Stimulated activated CD4-positive, alpha-beta T cell treated with anti-CD3 and anti-CD28 coated beads, Interleukin-12 subunit alpha, Interleukin-12 subunit beta, amount 100 ng/mL, for 24 hours (primary cell): ENCODE measurements at places on chromosomes 7 and 10.

- DNase-seq: no peak
Observed at GRCh38 chr7:28018446-28018845, 162.1 kb downstream of the JAZF1 start.

DNA sequence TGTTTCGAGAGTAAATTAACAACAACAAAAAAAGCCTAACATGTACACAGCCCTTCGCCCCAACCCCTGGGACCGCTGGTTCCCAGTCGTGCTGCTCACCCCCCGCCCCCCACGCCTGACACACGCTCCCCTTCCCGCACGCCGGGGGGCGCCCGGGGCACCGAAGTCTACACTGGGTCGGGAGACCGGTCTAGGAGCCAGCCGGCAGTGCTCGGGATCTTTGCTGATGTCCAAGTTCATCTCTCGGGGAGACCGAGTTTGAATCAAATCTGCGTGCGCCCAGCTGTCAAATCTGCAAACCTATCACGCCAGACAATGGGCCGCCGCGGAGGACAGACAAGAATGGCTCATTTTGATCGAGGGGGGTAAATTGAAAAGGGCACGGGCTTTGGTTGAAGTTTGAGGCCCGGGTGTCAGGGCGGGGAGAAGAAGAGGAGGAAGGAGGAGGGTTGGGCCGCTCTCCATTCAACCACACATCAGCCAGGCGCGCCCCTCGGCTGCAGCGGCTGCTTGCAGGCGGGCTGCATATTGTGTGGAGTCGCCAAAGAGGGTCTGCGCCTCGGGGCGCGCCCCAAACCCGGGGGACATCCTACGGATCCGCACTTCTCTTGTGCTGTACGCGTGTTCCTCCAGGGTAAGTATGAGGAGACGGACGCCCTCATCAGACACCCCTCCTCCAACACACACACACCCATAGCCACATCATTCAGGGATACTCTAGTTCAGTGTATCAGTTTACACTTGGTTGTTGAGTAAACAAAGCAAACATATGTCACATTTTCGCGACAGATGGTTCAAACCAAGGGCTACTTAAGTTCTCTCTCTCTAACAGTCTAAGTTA lies 1.3 kb upstream of the GFRA1 start:
- DNase-seq: no peak

DNA sequence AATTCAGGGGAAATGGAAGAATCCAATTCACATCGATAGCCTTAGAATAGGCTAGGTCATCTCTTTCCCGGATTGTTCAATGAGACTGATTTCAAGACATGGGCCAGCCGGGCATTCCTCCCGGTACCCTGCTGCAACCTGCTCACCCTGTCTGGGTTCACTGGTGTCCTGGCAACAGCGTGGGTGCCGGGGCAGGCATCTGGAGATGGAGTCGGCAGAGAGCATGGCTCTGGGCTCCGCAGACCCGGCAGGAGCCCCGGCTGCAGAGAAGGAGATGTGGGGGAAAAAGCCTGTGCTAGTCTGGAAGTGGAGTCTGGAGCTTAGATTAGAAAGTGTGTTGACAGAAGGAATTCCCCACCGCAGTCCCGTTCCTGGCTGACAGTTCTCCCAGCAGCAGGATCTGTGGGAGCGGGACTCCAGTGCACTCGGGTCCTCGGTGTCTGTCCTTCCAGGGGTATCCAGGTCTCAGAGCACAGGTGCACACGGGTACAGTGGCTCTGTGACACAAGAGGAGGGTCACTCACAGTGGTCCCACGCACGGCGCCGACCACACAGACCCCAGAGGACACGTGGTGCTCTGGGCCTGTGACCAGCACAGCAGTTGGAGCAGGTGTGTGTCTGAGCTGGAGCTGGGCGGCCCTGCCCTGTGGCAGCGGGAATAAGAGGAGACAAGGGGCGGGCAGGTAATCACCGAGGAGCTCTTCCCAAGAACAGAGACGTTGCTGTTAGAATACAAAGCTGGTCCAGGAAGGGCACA lies 65.7 kb upstream of the PITRM1 start:
- DNase-seq: no peak

- no peak for DNase-seq
Observed at GRCh38 chr7:90242369-90243168, 2.4 kb upstream of the CFAP69 start.

DNA sequence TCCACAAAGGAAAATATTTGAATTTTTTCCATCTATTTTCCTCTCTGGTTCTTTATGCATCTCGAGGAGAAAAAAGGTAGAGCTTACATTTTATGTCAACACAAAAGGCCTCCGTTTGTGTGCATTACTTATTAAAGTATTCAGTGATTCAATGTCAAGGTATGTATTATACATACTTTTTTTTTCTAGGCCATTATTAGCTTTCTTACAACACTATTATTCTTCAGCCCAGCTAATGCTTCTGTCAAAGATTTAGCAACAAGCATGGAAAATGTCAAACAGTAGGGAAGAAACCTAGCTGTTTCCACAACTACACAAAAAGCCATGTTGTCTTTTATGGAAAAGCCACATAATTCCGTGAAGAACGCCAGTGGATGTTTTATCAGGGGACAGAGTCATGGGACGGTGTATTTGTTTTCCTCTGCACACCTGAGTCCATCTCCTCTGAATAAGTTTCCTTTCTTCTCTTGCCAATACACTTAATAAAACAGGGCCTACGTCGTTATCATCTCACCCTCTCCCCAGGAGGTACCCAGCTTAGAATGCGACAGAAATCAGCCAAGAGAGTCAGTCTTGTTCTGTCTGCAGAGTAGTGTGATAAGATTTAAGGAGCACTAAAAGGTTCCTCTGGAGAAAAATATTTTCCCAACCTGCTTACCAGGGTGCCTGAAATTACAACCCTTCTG lies 209.7 kb upstream of the AUTS2 start:
- no peak for DNase-seq

GRCh38 chr10:58508316-58508715 lies 4.4 kb upstream of the BICC1 start:
- DNase-seq: no peak

- no peak for DNase-seq
Observed at GRCh38 chr7:105149827-105150226, 135.8 kb downstream of the KMT2E start.

DNA sequence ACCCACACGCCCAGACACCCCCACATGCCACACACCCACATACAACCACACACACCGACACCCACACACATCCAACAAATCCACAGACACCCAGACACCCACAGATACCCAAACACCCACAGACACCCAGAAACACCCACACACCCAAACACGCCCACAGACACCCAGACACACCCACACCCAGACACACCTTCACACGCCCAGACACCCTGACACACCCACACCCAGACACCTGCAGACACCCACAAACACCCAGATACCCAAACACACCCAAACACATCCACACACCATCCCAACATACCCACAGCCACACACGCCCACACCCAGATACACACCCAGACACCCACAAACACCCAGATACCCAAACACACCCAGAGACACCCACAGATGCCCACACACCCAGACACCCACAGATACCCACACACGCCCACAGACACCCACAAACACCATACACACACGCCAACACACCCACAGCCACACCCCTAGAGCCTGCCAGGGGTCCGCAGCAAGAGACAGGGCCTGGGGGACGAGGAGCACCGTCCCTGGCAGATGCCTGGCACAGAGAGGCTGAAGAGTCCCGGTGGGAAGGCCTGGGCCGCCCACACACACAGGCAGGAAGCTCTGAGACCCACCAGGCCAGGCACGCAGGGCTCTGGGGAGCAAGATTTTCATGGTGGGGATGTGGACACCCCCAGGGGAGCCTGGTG lies 28.5 kb downstream of the CYP2W1 start:
- no peak for DNase-seq

GRCh38 chr7:101857358-101857811 lies 40.0 kb downstream of the CUX1 start:
- DNase-seq: no peak

DNA sequence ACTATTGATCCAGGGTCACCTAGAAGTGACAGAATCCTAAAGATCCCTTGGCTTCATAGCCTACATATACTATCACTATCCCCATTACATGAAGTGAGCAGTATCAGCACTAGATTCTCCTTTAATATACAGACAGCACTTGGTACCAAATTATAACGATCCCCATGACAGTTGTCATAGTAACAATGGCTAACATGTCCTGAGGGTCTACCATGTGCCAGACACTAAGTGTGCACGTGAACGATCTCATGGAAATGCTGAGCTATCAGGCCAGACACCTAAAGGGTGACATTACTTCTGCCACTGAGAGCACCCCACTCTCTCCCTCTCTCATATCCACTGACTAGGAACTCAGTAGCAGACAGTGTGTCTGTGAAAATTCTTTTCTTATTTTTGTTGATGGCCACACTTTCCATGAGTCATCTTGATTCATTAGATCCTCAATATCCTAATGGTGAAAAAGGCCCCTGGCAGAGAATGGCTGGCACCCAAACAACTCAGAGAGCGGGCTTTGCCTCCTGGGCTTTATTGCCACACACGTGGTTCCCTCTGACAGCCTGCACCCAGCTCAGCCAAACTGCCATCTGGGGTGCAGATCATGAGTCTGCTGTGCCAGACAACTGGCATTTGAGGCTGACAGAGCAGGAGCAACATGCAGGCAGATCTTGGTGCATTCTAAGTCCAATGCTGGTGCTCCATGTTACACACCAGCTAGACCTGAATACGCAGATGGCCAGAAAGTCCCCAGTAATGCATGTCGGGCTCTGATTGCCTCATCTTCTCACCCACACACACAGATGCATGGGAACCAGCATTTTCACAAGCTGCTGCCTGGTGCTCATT lies 176.3 kb downstream of the DGKI start:
- DNase-seq: no peak

- DNase-seq: no peak
Observed at GRCh38 chr7:101015626-101016025, 4.3 kb upstream of the MUC17 start.

DNA sequence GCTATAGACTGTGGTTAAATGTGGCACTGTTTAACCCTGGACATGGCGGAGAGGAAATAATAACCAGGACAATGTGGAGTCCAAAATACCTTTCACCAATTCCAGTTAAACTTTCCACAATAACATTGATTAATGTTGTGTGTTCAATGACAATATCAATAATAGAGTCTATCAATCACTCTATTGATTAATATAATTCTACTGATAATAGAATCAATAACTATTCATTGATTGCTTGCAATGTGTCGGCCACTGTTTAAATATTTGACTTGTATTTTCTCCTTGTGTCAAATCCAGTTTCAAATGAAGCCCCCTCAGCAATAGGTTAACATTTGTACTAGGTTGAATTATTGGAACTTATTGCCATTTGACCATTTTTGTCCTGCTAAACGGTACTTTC lies 187.0 kb downstream of the PTPN20 start:
- DNase-seq: no peak

DNA sequence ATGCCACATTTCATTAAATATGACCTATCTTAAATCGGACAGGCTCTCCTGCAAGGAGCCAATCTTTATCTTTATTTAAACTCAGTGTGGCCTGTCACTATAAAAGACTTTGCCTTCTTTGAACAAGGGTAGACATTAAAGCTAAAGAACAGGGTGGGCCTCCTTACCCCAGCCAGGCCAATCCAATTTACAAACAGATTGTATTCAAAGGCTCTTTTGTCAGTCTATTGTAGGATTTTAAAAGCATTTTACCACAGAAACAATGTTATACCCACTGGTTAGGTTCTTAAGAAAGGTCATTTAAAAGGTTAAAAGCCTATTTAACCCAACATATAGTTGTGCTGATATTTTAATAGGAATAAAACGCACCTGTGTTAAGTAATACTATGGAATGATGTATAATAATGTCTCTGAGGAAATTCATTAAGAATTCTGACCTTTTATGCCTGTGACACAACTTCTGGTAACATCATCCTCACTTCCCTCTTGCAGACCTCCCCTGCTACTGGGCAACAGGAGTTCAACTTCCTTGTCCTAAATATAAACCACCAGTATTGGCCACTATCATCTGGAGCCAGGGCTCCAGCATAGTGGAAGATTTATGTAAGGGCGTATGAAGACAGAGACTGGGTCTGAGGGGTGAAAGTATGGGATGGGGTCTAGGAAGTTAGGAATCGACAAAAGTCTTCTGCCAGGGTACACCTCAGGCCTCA lies 32.5 kb downstream of the MTERF1 start:
- no peak for DNase-seq

GRCh38 chr7:136030330-136030729 lies 53.2 kb upstream of the MTPN start:
- no peak for DNase-seq

GRCh38 chr10:83592337-83592935 lies 546.9 kb upstream of the GHITM start:
- no peak for DNase-seq

GRCh38 chr7:141265668-141266067 lies 191.8 kb downstream of the TMEM178B start:
- no peak for DNase-seq

GRCh38 chr10:51034769-51035168 lies 39.5 kb upstream of the PRKG1 start:
- DNase-seq: no peak

DNA sequence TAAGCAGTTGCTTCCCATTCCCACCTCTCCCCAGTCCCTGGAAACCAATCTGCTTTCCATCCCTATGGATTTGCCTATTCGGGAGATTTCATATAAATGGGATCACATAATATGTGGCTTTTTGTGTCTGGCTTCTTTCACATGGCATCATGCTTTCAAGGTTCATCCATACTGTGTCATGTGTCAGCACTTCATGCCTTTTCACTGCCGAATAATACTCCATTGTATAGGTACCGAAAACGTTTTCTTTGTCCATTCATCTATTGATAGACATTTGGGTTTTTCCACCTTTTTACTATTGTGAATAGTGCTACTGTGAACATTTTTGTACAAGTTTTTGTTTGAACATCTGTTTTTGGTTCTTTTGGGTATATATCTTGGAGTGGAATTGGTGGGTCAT lies 12.5 kb downstream of the RBM20 start:
- no peak for DNase-seq

- no peak for DNase-seq
Observed at GRCh38 chr7:106068986-106069385, 43.1 kb downstream of the SYPL1 start.

GRCh38 chr10:97049670-97050069 lies 136.1 kb downstream of the SLIT1 start:
- no peak for DNase-seq

GRCh38 chr10:17792991-17793390 lies 16.2 kb upstream of the MRC1 start:
- no peak for DNase-seq

- DNase-seq: no peak
Observed at GRCh38 chr7:80095545-80095944, 39.1 kb upstream of the GNAI1 start.
